ENCODE measurements at places on chromosomes 4 and X.

- no peak for DNase-seq
These were observed 155.3 kb downstream of the SPCS3 start for GRCh38 chr4:176475067-176475466.

DNA sequence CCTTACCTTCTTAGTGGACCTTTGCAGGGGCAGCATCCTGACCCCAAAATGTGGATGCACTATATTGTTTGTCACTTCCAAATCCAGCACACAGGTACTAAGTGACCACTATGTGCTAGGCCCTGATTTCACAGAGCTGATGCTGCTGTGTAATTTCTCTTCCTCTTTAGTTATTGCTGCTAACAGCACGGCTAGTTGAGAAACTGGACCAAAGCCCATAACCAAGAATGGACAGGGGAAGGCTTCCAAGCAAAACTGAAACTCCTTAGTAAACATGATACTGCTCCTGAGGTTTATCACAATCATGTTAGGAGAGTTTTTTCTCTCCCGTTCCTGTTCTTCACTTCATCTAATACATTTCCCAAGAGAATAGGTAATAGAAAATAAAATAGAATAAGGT lies 172.9 kb upstream of the TTC29 start:
- DNase-seq: no peak

GRCh38 chr4:55395529-55396307 lies at the start of gene TMEM165:
Gene TMEM165 (plus strand): TSS chr4:55395957. CDS start chr4:55396190, 233 bp downstream.
- DNase-seq: peak; percentile 83

DNA sequence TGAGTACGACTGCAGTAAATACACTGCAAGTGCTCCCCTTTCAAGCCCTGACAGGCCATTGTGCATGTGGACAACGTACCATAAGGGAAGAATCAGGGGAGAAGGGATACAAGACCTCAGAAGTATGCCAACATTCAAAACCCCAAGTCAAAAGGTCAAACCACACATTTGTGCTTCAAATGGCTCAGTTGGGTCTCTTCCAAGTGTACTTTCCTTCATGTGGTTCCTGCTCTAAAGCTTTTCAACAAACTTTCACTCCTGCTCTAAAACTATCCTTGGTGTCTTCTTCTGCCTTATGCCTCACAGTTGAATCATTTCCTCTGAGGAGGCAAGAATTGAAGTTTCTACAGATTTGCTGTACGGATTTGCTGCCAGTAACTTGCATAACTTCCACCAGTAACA lies 305.7 kb upstream of the SLIT2 start:
- peak; percentile 98 for DNase-seq

GRCh38 chrX:131081772-131082740 lies 23.9 kb downstream of the ARHGAP36 start:
- no peak for DNase-seq

GRCh38 chrX:54825716-54826438 lies 18.3 kb downstream of the MAGED2 start:
- no peak for DNase-seq

DNA sequence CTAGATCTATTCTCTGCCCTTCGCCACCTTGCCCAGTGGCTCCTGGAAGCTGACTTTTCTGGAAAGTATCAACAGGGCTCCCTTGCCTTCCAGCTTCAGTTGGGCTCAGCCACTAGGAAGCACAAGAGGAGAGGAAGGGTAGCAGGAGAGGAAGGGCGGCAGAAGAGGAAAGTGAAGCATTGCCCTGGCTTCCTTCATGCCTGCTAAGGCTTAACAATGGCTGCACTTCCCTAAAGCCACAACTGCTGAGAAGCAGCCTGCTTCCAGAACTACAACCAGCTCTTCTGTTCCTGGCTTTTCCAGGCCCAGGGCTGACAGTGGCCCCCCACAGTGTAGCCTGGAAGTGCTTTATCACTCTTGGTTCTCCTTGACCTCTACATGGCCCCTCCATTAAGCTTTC lies 29.1 kb upstream of the PGM2 start:
- DNase-seq: no peak

GRCh38 chr4:86529436-86529835 lies 64.7 kb upstream of the PTPN13 start:
- no peak for DNase-seq

DNA sequence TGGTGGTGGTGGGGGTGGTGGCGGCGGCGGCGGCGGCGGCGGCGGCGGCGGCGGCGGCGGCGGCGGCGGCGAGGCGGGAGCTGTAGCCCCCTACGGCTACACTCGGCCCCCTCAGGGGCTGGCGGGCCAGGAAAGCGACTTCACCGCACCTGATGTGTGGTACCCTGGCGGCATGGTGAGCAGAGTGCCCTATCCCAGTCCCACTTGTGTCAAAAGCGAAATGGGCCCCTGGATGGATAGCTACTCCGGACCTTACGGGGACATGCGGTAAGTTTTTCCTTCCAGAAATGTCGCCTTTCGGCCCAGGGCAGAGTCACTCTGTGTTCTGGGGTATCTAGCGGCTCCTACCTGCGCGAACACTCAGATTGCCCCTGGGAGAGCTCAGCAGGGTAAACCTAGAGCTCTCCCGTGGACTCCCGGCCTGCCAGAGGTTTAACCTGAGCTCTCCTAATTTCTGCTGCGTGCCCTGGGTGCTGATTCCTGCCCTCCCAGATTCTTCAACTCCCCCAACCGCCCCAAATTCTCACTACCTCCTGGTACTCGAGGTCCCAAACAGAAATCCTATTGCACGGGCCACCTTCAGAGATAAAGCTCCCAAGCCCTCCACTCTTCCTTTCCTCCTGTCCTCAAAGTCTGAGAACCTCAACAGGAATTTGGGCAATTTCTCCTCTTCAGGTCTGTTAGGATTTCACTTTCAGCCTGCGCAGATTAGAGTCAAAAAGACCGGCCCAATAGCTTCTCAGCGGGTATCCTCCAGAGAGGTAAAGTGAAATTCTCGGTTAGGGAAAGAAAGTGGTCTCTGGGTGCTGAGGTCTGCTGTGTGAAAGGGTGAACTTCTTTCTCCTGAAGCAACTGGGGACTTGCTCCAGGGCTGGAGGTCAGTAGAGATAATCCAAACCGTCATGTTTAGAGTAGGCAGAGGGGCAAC lies 2.9 kb downstream of the AR start:
- no peak for DNase-seq

DNA sequence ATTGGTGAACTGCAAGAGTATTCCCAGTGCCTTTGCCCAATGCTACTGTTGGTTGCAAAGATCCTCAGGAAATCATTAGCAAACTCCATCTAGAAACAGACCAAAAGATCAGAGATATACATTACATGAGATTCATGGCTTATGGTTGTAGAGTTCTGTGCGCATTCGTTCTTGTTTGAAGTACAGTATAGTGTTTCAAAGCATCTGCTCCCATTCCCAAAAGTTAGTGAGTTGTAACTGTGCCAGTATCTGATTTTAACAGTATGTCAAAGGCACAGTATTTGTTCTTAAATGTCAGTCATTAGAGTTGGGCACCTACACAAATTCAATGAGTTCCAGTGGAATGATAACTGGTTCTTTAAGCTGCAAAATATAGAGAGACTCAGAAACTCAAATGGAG lies 314.7 kb upstream of the ATOH1 start:
- no peak for DNase-seq

- no peak for DNase-seq
These were observed 10.5 kb upstream of the PGM2 start for GRCh38 chr4:37816006-37816405.

DNA sequence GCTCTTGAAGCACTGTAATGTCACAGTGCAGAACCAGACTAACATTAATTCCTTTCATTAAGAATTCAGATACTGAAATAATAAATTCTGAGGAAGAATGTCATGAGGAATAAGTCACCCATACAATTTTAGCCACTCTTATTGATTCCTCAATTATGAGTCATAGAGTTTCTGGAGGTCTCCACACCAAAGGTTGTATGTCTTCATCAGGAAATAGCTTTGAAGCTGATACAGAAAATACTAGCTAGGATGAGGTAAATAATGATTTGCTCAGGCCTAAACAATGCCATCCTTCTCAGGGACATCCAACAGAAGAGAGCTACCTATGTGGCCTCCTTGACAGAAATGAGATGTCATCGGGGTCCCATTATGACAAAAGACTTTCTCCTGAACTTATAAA lies 238.8 kb downstream of the OR13H1 start:
- peak; percentile 9 for DNase-seq

DNA sequence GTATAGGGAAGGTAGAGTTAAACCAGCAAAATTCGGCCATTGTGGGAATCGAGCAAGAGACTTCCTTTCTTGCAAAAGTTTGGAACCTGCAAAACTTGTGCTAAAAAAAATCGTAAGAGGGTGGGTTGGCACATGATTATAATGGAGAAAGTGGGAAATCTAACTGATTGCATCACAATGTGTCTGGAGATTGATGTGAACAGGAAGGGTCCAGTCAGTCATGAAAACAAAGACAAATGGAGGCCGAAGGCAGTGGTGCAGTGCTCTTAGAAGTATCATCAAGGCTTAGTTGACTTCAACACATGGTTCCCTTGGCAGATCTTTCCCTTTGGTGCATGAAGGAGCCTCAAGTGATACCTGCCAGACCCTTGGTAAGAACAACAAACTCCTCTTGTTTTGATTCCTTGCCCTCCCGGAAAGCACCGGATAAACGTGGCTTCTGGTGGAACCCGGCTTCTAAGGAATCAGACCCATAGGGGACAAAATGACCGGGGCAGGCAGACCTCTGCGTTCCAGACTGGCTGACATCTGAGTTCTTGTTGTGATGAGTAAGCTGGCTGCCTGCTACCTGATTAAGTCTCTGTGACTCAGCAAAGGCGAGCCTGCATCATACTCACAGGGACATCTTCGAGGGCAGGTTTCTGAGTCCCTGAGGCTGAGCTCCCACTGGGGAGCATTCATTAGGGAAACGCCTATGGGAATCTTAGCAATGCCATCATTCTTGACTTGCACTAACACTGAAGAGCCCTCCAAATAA lies 87.7 kb upstream of the MAP3K15 start:
- peak; percentile 54 for DNase-seq

GRCh38 chrX:131812847-131813825 lies 210.0 kb upstream of the STK26 start:
- DNase-seq: no peak

DNA sequence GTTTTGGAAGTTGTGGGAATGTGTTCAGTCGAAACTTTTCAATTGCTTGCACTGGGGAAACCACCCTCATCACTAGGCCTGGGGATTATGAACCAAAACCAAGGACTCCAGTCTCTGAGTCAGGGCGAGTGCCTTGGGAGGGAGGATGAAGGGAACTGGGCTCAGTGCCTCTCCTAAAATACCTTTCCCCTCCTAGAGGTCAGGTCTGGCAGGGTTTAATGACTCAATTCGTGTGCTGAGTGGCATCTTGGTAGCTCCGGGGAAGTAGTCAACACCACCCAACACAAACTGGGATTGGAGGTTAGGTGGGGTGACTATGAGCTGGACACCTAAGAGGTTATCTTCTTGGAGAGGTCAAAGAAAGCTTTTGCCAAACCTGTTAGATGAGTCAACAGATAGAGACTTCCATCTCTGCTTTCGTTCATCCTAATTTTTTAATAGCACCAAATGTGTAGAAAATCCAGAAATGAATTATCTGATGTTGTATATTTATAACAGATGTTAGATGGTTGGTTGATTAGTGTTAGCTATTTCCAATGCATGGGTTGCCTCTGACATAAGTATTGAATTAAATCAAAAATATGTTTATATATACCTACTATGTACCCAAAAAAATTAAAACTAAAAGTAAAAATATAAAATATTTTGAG lies 202.8 kb downstream of the SHROOM3 start:
- no peak for DNase-seq

DNA sequence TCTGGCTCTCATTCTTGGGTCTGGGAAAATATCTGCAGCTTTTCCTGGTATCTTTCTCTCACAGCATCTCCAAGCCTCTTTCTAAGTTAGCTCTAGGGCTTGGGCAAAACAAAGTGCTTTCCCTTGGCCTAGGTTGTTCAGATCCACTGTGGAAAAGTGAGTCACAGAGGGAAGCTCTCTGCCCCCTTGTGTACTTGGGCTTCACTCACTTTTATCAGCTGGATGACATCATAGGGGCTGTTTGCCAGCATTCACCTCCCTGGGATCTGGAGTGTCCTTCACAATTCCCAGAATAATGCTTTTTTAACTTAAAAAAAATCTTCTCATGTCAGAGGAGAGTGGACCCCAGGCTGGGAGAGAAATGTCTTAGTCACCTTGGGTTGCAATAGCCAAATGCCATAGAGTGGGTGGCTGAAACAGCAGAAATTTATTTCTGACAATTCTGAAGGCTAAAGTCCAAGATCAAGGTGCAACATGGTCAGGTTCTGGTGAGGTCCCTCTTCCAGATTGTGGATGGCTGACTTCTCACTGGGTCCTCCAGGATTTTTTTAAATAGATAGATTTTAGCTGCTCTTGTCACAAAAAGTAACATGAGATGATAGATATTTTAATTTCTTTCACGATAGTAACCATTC lies 247.8 kb downstream of the SH2D1A start:
- DNase-seq: no peak

DNA sequence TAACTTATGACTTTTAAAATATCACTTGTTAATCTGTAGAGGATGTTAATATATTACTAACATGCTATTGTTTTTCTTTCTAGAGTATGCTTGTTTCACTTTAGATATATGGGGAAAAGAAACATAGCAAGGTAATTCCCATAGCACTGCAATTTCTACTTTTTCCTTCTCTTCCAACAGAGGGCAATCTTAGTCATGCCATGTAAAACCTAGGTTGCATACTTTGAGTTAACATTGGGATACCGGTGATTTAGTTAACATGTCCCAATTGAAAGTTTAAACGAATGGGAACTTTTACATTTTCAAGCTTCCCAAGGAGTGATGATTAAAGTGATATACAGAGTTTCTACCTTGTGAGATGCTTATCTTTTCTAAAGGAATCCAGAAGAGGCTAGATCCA lies 89.4 kb upstream of the IL13RA1 start:
- no peak for DNase-seq

- DNase-seq: no peak
These were observed 827.9 kb downstream of the PCDH7 start for GRCh38 chr4:31548021-31548420.

GRCh38 chr4:6898763-6899162 lies 10.9 kb upstream of the TBC1D14 start:
- no peak for DNase-seq

DNA sequence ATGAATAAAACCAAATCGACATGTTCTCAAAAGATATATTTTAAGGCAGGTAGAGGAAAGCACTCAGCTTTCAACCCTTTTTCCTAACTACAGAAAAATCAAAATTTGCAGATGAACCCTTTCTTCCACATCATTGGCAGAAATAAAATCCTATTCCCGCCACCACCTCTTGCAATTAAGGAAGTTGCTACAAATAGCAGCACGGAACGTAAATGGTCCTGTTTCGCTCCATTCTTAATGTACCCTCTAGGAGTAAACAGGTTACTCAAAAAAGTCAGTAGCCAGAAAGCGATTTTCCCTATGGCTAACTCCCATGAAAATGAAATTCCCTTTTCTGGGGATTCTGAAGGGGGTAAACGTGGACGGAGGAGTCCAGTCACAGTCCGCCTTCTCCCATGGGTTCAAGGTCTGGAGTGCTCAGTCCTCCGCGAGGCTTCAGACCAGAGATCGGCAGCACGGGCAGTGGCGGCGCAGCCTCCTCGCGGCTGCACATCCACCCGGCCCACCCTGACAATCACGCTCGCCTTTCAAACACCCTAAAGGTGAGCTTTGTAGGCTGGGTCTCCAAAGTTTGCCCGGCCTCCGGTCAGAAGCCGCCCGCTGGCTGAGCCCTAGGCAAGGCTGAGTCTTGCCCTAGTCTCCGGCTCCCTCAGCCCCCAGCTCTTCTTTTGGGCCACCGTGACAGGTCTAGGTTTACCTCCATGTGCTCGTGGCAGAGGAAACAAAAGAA lies 1.8 kb downstream of the ATP11C start:
- DNase-seq: peak; percentile 24
